Skeletal muscle cell (primary cell): ENCODE measurements at places on chromosomes 6 and 20.

GRCh38 chr6:52972989-52973388 lies 22.1 kb downstream of the GSTA4 start:
- no peak for DNase-seq

GRCh38 chr6:166236596-166236995 lies 68.9 kb upstream of the TBXT start:
- DNase-seq, result no peak

- no peak for DNase-seq
These were observed 6.4 kb downstream of the HLA-DQB1 start for GRCh38 chr6:32659856-32660595.

DNA sequence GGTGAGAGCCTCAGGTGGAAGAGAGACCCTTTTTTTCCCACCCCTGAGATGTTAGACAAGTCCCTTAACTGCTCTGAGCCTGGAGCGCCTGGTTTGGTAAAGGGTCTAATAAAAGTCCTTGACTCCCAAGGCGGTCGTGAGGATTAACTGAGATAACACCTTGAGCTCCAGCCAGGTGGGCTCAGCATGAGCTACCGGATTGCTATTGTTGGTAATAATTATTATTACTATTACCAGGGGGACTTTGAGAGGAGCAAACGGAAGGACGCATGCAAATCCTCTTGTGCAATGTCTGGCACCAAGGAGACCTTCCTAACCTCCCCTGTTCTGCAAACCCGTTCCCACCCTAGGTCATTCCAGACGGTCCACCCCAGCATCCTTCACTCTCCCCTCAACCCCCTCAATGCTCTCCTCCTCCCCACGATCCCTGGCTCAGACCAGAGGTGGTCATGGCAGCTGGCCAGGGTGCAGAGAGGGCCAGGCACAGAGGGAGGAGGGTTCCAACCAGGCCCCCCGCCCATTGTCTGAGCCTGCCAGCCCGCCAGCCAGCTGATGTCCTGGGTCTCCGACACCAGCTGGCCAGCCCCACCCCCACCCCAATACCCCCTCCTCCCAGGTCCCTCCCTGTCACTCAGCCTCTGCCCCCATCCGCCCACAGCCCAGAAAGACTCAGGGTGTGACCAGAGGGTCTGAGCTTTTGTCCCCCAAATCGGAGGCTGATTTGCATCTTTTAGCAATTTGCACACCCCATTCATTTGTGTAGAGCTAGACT lies 14.3 kb upstream of the CBFA2T2 start:
- DNase-seq, result no peak

DNA sequence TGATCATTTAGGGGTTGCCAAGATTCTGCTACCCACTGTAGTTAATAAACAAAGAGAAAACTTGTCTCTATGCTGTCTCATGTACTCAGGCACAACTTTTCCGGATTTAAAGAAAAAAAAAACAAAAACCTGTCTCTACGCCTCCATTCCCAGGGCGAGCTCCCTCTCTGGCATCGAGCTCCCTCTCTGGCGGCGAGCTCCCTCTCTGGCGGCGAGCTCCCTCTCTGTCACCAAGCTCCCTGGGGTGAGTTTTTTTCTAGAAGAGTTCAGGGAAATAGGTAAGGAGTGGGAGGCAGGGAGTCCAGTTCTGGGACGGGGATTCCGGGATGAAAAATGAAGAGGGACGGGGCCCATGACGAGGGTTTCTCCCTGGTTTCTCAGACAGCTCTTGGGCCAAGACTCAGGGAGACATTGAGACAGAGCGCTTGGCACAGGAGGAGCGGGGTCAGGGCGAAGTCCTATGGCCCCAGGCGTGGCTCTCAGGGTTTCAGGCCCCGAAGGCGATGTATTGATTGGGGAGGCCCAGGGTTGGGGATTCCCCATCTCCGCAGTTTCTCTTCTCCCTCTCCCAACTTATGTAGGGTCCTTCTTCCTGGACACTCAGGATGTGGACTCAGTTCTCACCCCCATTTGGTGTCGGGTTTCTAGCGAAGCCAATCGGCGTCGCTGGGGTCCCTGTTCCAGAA lies 16.5 kb upstream of the HLA-A start:
- DNase-seq, result no peak

DNA sequence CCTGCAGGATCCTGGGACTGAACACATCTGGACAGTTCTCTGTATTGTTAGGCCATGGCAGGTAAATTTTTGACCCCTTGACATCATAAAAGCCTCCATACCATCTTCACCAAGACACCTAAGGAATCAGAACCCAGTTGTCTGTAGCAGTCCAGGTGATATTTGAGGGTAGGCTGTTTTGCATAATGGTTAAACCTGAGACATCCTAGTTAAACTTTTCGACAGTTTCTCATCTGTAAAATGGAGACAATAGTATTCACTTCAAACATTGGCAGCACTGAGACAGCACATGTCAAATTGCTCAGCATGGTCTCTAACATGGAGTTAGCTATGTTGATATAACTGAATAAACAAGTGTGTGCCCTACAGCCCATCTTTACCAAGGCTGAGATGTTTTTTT lies 24.8 kb downstream of the C6orf62 start:
- DNase-seq, result no peak

- DNase-seq, result peak; percentile 64
These were observed at the start of gene CST3 for GRCh38 chr20:23637282-23638221. Gene CST3 (minus strand): TSS chr20:23637955. CDS start chr20:23637862, 93 bp downstream.
